ENCODE measurements at places on chromosomes 1 and 21.

DNA sequence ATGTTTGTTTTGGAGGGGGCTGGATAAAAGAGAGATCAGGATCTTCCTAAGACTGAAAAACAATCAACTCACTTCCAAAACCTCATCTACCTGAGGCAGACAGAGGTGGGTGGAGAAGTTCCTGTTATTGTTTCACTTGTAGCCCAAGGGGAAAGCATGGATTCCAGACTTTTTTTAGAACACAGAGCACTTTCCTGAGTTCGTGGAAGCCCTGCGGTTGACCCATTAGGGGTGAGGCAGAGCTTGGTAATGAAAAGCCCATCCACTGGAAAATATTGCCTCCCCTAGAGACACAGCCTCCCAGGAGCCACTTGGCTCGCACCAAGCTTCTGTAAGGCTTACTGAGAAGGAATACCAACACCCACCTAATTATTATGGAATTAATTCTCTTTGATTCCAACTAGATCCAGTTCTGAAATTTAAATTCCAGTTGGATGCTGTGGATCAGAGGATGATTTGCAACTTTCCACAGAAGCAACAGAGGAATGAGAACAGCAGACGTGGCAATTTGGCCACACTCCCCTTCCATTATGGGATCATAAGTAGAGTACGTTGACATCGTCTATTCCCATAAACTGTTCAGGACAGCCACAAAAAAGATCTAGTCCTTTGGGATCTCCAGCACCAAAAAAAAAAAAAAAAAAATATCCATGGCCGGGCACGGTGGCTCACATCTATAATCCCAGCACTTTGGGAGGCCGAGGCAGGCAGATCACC, 4.1 kb upstream of the PEF1 start:
- no peak for DNase-seq

- no peak for DNase-seq
These were observed 78.1 kb upstream of the RAB4A start for GRCh38 chr1:229192853-229193252.

DNA sequence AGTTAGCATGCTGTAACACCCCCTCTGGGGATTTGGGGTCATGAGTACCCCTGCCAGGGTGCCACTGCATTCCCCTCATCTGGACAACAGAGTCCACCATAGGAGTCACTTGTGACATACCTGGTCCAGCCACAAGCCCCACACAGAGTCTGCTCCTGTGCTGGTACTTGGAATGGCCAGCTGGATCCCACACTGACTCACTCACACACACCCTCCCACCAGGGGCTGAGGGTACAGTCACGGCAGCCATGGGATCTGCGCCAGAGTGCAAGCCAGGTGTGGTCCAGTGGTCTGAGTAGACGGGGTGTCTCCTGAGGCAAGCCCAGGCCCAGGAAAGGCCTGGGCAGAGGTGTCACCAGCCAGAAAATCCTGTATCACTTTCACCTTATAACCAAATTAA, 67.7 kb downstream of the MRPL39 start:
- DNase-seq: no peak

DNA sequence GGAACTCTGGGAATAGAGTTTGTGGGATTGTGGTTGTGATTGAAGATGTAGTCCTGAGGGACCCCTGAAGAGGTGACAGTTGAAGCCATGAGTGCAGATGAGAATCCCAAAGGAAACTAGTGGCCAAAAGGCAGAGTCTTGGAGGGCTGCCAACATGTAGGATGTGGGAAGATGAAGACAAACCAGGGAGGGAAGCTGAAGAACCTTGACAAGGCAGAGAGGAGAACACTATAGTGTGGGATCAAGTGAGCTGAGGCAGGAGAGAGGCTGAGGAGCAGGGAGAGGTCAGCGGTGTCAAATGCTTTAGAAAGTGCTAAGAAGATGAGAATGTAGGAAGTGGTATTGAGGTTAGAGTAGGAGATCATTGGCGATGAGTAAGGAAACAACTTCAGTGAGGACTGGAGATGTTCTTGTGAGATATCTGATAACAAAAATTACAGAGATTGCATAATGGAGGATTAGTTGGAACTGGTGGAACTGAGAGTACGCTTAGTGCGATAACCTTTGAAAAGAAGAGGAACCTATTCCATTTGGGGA, 88.5 kb upstream of the VCAM1 start:
- DNase-seq: no peak

- no peak for DNase-seq
These were observed 101.4 kb downstream of the TSEN15 start for GRCh38 chr1:184152974-184153373.

DNA sequence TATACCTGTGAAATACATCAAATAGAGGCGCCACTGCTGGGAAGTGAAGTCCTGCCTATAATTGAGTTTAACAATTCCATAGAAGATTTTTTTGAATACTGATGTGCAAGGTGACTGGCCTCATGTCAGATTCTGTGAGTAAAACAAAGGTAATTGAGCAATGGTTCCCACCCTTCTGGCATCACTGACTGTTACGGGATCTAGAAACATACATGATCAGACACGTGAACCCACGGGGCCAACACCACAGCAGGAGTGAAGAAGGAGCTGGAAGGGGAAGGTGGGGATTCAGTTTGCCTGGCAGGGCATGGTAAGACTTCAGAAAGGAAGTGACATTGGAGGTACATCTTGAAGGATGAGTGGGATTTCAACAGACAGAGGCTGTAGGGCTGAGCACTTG, 270.2 kb downstream of the DISC1 start:
- no peak for DNase-seq

DNA sequence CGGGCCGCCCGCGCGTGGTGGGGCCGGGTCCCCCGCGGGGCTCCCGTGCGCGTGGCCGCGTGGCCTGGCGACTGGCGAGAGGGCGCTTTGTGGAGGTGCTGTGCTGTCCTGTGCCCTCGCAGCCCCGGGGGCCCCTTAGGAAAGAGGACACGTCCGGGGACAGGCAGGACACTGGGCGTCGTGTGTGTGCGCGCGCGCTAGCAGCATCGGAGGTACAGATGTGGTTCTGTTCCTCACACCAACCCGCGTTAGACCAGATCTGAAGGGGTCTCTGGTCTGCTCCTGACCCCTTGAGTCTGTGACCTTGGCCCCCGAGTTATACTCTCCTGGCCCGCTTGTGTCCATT, 489 bp downstream of the ACTN2 start:
- no peak for DNase-seq

GRCh38 chr21:31316488-31317169, 27.4 kb downstream of the TIAM1 start:
- DNase-seq: no peak

GRCh38 chr21:44630440-44630839, 3.5 kb downstream of the KRTAP10-9 start:
- DNase-seq: no peak

GRCh38 chr1:116139592-116140134, 28.5 kb downstream of the MAB21L3 start:
- DNase-seq: no peak

All from activated T-cell treated with anti-CD3 and anti-CD28 coated beads for 48 hours (primary cell).